Inflammatory macrophage treated with lipopolysaccharide for 1 hour (primary cell): ENCODE measurements at places on chromosomes 5 and 9.

- DNase-seq: no peak
These were observed 12.3 kb upstream of the MTMR12 start for GRCh38 chr5:32325062-32325461.

- no peak for DNase-seq
These were observed 363.9 kb upstream of the MEF2C start for GRCh38 chr5:89246864-89247263.

DNA sequence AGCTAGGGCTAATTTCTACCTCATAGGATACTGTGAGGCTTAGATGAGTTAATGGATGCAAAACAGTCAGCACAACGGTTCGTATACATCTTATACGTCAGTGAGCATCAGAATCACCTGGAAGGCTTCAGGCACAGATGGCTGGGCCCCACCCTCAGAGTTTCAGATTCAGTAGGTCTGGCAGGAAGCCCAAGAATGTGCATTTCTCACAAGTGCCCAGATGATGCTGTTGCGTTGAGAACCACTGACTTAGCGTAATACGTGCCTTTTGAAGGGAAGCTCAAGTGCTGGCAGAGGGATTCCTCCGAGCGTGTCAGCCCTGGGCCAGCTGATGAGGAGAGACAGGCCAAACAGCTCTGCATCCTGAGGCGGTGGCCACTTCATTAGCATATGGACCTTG is 117.1 kb upstream of the WWC1 start:
- DNase-seq: no peak

DNA sequence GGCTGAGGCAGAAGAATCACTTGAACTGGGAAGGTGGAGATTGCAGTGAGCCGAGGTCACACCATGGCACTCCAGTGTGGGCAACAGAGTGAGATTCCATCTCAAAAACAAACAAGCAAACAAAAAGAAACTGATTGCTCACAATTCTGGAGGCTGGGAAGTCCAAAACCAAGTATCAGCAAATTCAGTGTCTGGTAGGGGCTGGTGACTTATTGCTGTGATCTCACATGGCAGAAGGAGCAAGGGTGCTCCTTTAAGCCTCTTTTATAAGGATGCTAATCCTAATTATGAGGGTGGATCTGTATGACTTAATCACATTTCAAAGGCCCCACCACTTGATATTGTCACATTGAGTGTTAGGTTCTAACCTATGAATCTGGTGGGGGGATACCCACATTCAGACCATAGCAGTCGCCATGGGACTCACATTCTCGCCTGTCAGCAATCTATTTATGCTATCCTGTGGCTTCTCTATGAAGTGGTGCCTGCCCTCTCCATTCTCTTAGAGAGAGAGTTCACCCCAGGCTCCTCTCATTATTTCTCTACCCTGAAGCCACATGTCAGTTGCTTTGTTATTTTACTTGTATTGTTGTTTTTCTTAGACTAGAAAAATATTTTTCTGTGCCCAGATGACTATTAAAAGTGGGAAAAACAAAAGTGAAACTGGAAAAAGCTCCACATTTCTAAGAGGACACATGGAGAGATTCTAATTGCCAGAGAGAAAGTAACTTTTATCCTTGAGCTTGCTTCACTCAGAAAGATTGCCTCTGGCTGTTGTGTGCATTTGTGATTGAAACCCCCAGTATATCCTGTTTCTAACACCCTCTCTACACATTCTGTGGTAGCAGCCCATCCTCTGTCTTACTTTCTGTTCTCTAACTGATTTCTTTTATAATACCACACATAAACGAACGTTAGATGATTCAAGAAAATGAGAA is 18.8 kb upstream of the PRLR start:
- peak; percentile 7 for DNase-seq

- no peak for DNase-seq
These were observed 154.4 kb downstream of the PRELID2 start for GRCh38 chr5:145680767-145681166.
